ENCODE measurements at places on chromosomes 6 and 20.

DNA sequence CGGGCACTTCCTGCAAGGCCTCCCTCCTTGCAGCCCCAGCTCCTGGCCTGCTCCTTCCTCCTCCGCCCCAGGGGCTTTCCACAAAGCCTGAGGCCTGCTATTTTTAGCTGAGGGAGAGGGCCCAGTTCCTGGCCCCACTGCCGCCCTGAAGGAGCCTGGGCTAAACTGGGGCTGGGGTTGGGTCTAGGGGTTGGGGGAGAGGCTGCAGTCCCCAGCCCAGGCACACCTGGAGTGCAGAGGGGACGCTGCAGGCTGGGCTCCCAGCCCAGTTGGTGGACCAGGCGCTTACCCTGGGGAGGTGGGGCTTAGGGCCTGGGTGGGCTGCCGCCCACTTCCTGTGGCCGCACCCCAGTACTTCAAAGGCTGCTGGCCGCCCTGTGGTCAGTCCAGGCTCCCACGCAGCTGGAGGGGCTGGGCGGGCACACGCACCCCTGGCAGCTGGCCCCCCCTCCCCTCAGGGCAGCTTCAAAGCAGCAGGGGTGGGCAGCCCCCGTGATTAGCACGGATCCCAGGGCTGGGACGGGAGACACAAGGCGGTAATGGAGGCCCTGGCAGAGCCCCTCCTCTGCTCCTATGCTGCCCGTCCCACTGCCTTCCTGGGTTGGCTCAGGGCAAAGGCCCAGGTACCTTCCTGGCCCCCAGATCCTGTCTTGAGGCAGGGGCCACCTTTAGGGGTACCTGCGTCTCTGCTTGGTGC lies 7.1 kb upstream of the ABHD16B start:
- DNase-seq = no peak

DNA sequence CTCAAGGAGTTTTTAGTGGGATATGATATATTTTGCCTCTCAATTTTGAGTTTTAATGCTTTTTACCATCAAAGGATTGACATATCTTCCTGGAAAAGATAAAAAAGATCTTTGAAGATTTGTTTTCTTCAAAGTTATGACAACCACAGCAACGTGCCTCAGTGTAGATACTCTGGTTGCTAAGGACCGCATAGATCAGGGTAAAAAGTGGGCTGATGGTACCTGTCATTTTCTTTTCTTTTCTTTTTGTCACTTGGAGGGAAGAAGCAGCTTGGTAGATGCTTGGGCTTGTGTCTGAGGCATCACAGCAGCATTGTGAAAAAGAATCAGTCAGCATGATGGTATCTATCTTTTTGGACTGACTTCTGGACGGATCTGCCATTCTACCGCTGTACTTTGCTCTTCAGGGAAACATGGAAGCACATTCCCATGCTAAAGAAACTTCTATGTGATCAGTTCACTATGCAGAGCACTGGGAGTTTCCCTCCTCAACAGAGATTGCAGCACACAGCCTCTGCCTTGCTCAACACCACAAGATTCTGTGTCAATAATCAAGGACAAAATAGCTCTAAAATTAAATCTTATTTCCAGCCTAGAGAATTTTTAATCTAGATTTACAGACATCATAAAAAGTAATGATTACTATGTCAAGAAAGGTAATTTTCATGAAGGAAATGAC lies 54.8 kb upstream of the SGK1 start:
- no peak for DNase-seq

DNA sequence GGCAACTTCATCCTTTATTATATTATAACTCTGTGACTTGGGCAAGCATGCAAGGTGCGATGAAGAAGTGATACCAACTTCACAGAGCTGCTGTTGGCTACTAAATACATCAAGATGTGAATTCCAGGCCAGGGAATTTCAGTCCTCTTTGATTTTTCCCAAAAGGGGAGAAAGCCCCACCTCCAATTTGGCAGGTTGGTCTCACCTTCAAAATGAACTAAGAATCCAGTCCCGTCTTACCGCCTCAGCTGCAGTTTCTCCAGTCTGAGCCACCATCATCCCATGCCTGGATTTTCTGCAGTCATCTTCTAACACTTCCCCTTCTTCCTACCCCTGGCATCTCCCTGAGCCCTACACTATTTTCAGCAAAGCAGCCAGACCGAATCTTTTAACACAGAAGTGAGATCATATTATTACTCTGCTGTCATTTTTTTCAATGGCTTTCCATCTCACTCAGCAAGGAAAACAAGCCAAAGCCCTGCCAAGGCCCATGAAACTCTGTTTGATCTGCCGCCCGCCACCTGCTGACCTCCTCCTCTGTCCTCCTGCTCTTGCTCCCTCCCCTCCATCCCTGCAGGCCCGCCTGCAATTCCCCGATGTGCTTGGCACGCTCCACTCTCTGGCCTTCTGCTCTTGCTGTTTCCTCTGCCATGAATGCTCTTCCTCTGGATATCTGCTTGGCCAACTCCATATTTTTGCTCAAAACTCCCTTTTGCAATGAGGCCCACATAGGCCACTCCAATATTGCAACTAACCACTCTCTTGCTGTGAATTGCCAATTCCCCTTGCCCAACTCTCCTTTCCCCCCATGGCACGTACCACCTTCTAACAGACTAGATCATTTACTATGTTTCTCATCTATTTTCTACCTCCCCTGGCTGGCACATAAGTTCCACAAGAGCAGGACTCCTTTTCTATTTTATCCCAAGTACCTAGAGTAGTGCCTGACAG lies 46.0 kb upstream of the TAGAP start:
- no peak for DNase-seq

GRCh38 chr20:44959638-44960102 lies 527 bp downstream of the TOMM34 start:
- no peak for DNase-seq

DNA sequence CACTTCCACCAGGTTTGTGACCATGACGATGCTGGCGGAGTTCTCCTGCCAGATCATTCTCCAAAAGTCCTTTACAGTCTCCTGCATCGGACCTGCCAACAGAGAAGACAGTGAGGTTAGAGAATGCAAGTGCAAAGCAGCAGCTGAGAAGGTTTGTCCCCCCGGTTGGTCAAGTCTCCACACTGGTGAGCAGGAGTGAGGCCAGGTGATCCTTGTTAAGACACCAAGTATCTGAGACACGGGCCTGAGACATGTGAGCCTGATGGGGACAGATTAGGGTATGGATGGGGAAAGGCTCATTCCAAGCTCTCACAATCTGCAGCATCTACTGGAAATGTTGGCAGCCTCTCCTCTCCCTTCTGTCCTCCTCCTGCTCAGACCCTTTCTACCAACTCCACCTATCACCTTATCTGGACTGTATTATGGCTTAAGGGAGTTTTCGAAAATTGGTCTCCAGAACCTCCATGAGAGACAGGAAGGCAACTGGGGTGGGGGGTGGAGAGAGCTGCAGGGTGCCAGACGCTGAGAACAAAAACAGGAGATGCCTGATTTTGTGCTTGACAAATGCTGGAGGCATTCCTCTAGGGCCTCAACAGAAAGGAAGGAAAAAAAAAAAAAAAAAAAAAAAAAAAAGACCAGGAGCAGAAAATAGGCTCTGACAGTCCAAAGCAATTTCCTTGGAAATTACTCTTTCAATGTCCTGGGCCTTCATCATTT lies 500.4 kb upstream of the CHD6 start:
- DNase-seq = no peak

DNA sequence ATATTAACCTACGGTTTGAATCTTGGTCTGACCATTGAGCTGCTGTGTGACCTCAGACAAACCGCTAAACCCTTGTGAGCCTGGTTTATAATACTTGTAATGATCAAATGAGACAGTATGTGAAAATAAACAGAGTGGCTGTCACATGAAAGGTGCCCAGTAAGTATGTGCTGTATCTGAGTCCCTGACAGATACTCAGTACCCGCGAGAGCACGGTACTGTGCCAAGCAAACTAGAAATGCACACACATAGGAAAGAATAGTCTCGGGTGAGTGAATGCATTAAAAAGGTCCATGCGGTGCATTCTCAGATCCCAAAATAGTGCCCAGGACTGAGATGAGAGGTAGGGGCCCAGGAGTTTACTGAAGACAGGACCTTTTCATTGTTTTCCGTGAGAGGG lies 93.3 kb downstream of the PPP1R14C start:
- DNase-seq = no peak

DNA sequence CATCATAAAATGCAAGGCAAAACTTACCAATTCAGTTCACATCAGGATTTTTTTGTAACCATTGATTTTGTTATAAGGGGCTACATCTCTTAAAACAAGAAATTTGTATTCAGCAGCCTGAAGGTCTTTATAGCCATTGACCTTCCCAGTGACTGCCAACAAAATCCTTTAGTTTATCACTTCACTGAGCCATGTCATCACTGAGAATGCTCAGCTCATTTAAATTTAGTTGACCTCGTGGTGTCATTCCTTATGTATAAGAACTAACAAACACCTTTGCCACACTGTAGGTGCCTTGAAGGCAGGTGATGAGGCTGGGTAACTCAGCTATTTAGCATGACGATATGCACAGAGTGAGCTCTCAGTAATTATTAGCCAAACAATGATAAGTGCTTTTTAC lies 77.7 kb downstream of the GRM1 start:
- DNase-seq = no peak

DNA sequence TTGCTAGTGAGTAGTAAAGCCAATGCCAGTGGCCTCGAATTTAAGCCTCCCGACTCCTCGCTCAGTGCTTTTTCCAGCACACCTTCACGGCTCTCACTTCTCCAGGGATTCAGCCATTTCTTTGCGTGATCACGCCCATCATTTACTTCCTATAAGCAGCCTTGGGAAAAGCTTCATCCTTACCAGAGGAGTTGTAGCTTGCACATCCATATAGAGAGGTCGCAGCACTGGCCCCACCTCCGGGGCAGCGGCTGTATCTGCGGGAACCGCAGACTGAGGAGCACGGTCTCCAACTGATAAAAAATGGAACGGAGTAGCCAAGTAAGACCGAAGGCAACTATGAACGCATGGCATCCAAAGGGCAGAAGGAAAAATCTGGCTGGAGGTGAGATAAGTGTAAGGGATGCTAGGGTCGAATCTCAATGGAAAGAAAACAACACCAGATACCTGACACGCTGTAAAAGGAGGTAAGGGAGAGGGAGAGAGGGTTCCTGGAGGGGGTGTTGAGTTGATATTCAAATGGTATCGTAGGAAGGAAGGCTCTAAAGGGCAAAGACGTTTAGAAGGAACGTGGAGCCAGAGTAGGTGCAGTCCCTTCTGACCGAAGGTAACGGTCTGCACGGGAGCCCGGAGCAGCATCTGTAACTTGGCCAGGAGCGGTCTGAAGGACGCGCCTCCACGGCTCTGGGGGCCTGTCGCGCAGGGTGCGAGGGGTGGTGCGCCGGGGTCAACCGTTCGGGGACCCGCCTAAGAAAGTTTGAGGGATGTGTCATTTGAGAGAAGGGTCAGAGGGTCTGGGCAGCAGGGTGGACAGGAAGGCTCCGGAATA lies 640 bp downstream of the NFS1 start:
- DNase-seq = no peak

GRCh38 chr6:116629563-116629981 lies 13.3 kb downstream of the RSPH4A start:
- DNase-seq = no peak

DNA sequence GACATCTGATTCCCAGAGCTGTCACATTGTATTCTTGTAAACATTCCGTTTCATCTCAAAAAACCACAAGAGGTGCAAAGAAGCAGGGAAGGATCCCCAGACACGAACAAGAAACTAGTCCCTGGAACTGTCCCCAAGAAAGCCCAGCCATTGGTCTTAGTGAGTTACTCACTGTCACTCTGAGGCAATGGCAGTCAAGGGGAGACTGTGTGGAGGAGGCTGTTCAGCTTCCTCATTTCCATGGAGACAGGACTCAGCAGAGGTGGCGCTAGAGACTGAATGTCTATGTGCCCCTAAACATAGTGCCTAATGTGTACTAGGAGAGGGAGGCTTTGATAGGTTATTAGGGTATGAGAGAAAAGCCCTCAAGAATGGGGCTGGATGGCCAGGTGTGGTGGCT lies 11.1 kb downstream of the ULBP1 start:
- DNase-seq = no peak

GRCh38 chr20:14919501-14920081 lies 582.2 kb upstream of the FLRT3 start:
- DNase-seq = no peak

DNA sequence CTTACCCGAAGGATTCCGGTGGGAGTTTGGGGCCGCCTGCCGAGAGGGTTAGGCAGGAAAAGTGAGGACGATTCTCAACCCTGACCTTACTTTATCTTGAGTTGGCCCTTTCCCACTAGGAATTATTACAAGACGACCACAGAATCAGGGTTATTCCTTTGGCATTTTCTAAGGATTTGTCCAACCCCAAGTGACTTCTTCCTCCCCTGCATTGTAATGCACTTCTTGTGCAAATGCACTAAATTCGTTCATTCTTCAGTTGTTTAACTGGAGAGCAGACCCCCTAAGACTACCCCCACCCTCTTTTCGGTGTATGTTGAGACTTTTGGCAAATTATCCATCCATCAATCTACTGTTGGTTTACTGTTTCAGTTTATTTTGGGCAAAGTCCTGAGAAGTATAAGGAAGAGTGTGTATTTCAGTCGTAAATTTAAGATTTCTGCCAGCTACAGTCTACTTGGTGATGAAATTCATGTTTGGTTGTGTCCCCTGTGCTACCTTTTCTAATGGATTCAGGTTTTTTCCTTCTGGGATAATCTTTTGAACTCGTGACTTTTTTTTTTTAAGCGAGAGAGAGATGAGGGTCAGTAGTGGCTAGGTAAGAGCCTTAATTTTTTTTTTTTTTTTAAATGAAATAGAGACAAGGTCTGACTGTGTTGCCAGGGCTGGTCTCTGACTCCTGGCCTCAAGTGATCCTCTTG lies 611 bp upstream of the TMEM217 start:
- DNase-seq = no peak

- DNase-seq = no peak
Observed at GRCh38 chr6:50862176-50862575, 43.5 kb downstream of the TFAP2B start.

DNA sequence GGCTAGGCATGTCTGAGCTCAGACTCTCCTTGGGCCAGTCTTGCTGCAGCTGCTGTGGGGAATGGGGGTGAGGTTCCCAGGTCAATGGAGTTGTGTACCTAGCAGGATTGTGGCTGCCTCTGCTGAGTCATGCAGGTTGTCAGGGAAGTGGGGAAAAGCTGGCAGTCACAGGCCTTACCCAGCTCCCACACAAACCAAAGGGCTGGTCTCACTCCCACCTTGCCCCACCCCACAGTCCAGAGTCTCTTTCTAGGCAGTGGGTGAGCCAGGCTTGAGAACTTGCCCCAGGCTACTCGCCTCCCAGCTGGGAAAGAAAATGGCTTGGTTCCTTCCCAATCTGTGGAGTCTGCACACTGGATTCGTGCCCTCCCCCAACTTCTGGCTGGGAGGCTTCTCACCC lies 65.7 kb downstream of the SCP2D1 start:
- DNase-seq = no peak

DNA sequence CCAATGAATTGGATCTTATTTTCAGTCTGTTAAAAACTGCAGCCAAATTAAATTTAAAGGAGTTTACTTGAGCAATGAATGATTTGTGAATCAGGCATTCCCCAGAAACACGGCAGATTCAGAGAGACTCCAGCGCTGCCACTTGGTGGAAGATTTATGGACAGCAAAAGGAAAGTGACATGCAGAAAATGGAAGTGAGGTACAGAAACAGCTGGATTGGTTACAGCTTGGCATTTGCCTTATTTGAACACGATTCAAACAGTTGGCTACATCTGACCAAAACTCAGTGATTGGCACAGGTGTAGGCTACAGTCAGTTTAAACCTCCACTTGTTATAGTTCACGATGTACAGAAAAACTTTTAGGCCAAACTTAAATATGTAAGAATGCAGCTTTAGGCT lies 257.6 kb upstream of the IMPG1 start:
- no peak for DNase-seq
